ENCODE measurements at places on chromosomes 2 and 18.

DNA sequence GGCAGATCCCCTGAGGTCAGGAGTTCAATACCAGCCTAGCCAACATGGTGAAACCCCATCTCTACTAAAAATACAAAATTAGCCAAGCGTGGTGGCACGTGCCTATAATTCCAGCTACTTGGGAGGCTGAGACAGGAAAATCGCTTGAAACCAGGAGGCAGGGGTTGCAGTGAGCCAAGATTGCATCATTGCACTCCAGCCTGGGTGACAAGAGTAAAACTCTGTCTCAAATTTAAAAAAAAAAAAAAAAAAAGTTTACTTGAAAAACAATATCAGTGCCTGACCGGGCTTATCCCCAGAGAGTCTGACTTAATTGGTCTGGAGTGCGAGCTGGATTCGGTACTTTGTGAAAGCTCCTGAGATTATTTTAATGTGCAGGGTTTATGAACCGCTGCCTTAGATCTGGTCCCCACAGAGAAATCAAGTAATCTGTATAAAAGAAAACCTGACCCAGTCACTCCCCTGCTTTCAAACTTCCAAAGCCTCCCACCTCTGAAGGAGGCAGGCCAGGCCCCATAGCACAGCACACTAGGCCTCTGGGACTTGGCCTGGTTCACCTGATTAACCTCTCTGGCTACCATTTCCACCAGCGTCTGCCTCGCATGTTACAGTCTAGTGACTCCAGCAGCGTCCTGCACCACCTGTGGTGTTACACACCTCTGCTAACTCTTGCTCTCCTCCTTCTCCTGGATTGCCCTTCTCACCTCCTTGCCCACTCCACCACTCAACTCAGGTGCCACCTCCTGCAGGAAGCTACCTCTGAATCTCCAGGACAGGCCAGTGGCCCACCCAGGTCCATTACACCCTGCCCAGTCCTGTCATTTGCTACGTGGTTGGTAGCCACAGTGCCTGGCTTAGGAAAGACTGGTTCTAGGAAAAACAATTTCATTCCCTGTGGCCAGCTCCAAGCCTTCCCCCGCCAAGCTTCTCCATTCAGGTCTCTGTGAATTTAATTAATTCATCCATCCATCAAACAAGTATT, 114.3 kb upstream of the PPP1CB start:
- no peak for DNase-seq

- peak; percentile 88 for DNase-seq
Measured at GRCh38 chr2:58925676-58926081, 684.6 kb upstream of the FANCL start.

- DNase-seq, result no peak
Measured at GRCh38 chr2:238895361-238895882, 47.5 kb downstream of the TWIST2 start.

DNA sequence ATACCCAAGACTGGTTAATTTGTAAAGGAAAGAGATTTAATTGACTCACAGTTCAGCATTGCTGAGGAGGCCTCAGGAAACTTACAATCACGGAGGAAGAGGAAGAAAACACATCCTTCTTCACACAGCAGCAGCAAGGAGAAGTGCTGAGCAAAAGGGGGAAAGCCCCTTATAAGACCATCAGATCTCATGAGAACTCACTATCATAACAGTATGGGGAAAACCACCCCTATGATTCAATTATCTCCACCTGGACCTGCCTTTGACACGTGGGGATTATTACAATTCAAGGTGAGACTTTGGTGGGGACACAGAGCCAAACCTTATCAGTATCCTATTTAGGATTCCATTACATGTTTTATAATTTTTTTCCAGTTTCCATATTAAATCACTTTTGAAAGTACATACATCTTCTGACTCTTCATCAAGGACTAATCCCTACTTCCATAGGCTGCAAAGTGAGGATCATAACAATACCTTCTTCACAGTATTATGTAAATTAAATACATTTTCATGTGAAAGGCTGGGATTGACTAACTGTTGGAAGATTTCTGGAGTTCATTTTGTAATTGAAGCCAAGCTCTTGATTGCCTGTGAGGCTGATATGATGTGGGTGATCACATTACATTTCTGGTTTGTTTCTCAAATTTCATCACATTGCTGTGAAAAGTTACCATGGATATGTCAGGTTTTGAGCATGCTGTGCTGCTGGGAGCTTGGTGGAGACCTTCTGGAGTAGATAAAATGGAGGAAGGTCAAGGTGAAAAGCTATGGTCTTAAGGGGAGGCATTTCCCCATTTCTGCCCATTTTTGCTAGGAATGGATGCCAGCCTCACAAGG, 31.7 kb upstream of the CERS6 start:
- DNase-seq, result no peak

GRCh38 chr2:17762451-17762850, 8.5 kb downstream of the GEN1 start:
- no peak for DNase-seq

GRCh38 chr2:204074456-204074855, 137.9 kb downstream of the ICOS start:
- no peak for DNase-seq

GRCh38 chr18:78454221-78454620, 525.4 kb upstream of the SALL3 start:
- DNase-seq, result no peak

DNA sequence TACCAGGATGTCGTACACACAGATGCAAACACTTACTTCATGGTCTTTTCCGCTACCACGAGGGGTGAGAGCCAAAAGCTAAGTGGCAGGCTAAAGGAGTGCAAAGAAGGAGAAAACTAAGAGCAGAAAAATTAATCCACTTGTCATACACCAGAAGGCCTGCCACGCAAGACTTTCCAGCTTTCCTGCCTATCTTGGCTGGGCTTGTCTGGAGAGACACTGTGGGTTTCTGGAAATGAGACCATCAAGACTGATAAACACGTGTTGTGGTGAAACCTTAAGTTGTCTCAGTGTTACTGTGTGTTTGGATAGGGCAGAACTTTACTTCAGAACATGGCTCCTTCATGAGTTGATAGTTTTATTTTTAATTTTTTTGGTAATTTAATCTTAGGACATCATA, 175.6 kb downstream of the FMNL2 start:
- no peak for DNase-seq

- DNase-seq, result no peak
Measured at GRCh38 chr2:134027980-134028379, 225.9 kb upstream of the MGAT5 start.

- no peak for DNase-seq
Measured at GRCh38 chr18:32391126-32391525, 79.6 kb downstream of the GAREM1 start.

GRCh38 chr2:19865151-19865550, 36.6 kb downstream of the TTC32 start:
- no peak for DNase-seq

DNA sequence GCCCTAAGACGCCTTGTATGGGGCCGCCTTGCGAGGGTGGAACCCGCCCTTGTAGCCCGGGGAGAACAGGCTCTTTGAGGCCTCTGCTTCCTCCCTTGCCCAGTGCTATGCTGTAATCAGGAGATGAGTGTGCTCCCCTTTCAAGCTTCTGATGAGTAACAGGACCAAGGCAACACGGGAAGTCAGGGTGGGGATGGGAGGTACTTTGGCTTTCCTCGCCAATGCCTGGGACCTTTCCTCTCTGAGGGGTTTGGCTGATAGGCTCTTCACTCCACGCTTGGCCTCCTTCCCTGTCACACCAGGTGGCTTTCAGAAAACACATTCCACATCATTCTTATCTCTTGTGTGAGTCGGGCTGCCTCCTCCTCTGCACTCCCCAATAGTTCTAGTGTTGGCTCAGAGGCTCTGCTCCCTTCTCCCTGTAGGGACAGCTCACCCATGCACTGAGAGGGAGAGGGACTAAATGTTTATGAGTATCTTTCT, 223.7 kb upstream of the TRIB2 start:
- no peak for DNase-seq

DNA sequence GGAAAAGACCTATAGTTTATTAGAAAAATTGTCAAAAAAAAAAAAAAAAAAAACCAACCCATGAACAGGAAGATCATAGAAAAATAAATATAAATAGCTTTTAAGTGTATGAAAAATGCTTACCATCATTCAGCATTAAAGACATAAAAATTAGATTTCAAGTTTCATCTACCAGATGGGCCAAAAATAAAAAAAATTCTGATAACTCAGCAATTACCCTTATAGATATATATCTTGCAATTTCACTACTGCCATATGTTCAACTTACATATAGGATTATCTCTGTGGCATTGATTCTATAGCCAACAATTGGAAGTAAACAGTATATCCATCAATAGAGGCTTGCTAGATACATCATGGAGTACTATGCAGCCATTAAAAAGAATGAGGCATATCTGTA, 126.6 kb upstream of the SMAD2 start:
- no peak for DNase-seq

DNA sequence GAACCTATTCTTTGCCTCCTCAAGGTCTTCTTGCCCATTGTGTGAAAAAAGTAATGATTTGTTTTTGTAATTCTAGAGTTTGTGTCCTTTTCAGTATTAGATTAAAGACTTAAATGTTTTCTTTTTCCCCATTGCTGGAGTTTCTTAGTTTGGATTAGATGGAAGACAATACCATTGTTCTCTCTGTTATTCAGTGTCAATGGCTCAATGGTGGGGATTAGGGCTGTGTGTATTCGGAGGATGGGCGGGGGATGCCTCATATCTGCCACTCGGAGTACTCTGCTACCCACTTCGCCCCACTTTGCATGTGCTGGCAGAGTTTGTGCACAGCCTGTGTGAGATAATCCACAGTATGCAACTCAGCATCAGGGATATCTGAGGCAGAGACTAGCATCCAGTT, 90.1 kb downstream of the KLHL29 start:
- no peak for DNase-seq

DNA sequence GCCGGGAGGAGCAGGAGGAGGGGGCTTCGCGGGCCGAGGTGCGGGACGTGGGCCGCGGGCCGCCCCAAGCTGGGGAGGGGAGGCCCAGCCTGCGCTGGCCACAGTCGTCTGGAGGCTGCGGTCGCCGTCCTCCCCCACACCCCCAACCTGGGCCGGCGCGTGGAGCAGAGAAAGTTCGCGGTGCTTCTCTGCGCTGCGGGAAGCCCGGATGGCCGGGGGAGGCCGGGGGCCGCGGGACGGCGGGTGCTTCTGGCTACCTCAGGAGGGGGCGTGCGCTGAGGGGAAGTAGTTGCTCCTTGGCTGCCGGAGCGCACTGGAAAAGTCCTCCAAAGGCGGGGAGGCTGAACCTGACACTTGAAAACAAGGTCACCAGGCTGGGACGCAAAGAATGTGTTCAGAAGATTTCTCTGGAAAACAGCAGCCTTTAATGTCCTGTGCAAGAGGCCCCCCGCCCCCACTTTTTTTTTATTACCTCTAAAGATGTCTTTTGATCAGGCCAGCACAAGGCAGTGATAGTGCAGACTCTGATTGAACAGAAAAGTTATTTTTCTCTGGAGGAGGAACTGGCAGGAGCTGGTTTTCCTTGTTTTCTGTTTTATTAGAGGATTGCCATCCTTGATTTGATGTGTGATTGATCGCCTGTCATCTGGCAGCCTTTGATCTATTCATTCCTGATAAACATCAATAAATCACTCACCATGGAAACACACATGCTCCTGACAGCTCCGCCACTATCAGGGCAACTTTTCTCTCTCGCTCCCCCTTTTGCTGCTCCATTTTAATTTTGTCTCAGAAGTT, 1.6 kb downstream of the TSHZ1 start:
- no peak for DNase-seq

- no peak for DNase-seq
Measured at GRCh38 chr2:10537522-10538199, 89.5 kb upstream of the ODC1 start.

DNA sequence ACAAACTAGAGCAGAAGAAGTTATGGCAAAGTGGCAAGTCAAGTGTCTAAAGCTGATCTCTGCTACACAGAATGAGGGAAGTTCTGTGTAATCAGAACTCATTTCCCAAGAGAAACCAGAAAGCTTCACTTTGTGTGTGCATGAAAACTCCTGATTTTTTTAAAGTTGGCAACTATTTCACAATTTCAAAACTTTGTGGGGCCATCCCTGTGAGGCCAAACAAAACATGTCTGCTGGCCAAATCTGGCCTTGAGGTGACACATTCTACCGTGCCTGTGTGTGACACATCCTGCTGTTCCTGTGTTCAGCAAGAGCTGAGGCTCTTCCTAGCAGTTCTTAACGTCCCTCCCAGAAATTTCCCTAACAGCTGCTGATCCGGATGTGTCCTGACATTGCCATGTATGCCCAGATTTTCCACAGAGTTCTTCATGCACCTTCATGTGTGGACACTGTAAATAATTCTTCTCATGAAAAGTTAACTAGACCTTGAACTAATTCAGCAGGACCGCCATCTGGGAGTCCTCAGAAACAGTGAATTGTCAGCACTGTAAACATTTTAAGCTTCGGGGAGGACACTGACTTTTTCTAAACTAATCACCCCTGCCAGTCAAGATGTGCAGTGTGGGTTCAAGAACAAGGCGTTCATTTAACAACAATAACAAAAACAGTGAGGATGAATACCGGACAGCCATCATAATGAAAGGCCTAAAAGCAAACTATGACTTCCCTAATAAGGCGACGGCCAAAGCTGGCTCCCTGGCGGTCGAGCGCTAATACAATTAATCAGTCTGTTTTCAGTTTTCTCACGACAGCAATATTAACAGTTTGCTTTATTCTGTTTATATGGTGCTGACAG, 99.0 kb downstream of the PLEKHM3 start:
- DNase-seq, result no peak

- DNase-seq, result peak; percentile 24
Measured at GRCh38 chr2:128563348-128563687, 244.7 kb upstream of the HS6ST1 start.

DNA sequence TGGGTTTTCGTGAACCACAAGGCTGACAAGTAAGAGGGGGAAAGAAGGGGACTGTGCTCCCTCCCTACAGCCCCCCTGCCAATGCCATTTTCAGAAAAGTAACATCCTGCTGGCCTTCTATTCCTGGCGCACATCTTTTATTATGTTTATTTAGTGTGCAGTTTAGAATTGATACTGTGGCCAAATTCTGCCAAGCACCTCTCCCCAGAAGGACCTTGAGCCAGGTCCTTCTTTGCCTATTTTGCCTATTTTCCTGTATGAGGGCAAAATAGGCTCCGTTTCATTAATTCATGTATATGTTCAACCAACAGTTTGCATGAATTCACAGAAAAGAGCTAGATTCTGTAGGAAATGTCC, 136.0 kb downstream of the MYO3B start:
- no peak for DNase-seq

DNA sequence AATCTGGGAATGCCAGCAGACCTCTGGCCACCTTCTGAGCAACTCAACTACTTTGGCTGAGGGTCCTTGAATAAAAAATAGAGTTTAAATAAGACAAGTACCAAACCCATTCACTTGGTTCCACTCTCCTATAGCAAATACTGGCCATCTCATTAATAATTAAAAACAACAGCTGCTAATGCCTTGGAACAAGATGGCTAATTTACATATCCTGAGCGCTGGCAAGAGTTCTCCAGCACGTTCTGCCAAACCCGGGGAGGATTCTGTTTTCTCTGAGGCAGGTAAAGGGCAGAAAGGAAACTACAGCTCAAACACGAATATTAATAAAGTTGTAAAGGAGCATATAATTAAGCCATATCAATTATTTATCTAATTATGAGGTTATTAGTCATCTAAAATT, 1123.7 kb downstream of the TDRD15 start:
- peak; percentile 89 for DNase-seq

GRCh38 chr2:46803911-46804670, 111.5 kb downstream of the MCFD2 start:
- no peak for DNase-seq

GRCh38 chr2:152635635-152636298, 81.5 kb downstream of the PRPF40A start:
- peak; percentile 45 for DNase-seq
